ENCODE measurements at places on chromosomes 5 and 9.

DNA sequence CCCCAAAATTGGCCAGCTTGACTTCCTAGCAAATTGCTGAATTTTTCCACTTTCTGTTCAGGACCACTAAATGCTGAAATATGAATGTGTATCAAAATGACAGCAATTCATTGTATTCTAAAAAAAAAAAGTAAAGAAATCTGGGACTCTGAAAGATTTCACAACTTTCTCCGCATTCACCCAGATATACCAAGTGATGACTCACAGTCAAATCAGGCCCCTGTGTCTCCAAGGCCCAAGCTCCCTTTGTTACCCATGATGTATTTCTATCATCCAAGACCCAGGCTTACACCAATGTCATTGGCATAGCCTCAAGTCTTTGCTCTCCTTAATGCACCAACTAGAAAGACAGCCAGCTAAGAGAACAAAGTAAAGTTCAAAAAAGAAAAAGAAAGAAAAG lies 493.9 kb downstream of the NTRK2 start:
- no peak for DNase-seq

DNA sequence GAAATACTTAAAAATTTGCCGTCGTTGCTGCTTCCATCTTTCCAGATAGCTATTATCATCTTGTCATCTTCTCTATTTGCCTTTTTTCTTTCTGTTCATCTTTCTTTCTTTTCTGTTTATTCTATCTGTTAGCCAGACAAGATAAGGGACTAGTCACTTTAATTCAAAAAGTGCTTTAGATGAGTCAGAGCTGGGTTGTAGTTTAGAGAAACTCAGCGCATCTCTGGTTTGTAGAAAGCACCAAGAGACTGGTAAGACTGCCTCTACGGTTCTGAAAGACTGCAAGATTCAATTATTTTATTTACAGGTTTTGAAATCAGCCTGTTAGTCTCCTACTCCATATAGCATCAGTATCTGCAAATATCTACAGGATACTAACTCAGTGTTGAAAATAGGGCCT lies 562.8 kb upstream of the RIOK2 start:
- peak; percentile 7 for DNase-seq

GRCh38 chr9:129236441-129237145 lies 58.5 kb upstream of the IER5L start:
- DNase-seq = no peak

- no peak for DNase-seq
Observed at GRCh38 chr5:65157906-65158603, 323.7 kb downstream of the ADAMTS6 start.

DNA sequence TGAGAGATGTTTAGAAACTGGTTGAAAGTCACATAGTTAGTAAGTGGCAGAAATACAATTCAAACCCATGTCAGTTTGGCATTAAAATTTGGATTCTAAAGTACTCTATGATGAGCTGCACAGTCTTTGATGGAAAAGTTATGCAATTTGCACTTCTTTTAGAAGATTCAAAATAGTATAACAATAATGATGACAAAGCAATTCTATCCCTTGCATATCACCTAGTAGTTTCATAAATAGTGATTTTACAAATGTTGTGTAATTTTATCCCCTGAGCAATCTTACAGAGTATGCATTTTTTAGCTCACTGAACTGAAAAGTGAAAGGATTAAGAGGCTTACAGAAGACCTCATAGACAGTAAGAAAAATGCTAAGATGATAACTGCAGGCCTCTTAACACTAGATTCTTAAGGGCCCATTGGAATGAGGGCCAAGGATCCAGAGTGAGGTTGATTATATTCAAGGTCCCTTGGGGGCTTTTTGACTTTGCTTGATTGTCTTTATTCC lies 3.7 kb downstream of the C5orf46 start:
- DNase-seq = peak; percentile 28

- DNase-seq = no peak
Observed at GRCh38 chr9:15176836-15177235, 130.2 kb downstream of the TTC39B start.

- DNase-seq = no peak
Observed at GRCh38 chr9:126412905-126413304, 86.3 kb downstream of the MVB12B start.

DNA sequence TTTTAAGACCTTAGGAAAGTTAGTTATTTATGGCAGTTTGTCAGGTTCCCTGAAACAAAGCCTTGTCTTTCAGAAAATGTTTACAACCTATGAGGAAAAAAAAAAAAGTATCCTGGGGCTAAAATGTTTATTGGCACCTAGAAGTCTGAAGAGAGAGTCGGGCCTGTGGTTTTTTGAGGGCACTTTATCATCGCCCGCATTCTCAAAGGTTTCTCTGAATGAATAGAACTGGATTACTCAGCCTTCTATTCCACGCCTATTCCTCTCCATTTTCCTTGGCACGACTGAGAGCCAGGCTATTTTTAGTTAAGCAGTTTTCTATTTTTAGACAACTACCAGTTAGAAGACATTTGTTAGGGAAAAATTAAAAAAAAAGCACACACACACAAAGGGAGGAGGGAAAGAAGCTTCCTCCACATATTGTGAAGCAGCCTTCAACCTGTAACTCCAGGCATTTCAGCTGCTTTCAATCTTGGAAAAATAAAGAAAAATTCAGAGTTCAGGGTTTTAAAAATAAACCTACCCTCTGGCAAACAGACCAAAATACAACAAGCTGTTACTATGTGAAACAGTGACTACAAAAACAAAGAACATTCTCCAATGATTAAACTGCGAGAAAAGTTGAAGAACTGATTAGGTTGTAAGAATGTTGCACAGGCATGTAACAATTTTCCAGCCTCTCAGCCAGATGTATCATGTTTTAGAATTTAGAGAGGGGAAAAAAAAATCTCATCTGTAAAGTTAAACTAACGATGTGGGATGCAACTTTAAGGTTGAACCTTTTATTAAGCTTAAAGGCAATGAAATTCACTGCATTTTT lies 97.0 kb downstream of the MEF2C start:
- peak; percentile 94 for DNase-seq

- DNase-seq = no peak
Observed at GRCh38 chr9:114084282-114085073, 6.4 kb upstream of the AMBP start.

- DNase-seq = no peak
Observed at GRCh38 chr5:167065794-167066193, 1225.7 kb upstream of the WWC1 start.

DNA sequence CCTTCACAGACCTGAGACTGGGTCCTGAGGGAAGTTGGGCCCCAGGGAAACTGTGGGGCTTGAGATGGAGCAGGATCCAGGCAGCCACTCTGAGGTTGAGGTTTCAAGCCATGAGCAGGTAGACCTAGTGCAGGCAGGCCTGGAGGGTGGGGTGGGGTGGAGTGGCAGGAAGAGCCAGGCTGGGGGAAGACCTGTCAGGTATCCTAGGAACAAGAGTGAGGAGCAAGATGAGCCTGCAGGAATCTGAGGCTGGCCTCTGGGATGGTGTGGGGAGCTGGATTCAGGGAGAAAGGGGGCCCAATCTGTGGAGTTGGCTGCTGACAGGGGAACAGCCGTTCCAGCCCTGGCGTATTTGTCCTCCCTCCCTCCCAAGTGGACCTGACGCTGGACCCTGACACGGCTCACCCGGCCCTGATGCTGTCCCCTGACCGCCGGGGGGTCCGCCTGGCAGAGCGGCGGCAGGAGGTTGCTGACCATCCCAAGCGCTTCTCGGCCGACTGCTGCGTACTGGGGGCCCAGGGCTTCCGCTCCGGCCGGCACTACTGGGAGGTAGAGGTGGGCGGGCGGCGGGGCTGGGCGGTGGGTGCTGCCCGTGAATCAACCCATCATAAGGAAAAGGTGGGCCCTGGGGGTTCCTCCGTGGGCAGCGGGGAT lies 9.8 kb downstream of the RACK1 start:
- DNase-seq = no peak

DNA sequence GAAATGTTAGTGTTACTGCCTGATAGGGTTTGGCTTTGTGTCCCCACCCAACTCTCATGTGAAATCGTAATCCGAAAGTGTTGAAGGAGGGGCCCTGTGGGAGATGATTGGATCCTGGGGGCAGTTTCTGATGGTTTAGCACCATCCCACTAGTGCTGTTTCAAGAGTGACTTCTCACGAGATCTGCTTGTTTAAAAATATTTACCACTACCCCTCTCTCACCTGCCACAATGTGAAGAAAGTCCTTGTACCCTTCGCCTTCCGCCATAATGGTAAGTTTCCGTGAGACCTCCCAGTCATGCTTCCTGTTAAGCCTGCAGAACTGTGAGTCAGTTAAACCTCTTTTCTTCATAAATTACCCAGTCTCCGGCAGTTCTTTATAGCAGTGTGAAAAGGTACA lies 2.6 kb upstream of the RFX3 start:
- no peak for DNase-seq

- no peak for DNase-seq
Observed at GRCh38 chr9:26210338-26210851, 532.2 kb upstream of the TUSC1 start.

DNA sequence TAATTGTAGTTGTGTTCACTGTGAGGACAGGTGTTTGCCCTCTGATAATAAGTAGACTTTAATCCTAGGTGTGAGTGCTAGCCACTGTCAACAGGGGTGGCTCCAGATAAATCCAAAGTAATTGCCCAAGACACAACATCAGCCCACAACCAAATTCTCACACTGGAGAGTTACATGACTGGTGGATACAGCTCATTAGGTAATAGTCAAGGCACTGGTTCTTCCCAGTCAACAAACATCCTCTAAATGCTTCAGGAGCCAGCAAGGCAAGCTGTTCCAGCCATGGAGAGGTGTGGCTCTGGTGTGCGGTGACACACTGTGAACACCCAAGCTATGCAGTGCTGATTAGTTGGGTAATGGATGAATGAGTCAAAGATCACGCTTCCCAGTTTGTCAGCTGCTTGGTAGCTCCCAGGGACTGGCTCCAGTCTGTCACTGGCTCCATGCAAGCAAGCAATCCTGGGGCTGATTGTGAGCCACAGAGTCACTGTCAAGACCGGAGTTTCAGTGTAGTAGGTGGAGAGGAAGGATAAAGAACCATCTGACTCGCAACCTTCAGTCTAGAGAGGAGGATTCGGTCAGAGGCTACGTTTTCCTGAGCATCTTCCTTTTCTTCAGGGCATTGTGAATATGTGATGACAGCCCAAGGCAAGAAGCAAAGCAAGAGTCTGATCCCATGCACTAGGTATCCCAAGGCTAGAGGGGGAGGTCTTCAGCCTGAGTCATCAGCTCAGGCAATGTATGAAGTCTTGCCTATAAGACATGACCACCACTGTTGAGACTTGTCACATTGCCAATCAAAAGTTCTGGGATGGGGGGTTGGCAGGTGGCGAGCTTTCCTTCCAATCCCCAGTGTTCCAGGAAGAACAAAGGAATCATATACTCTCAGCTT lies 63.1 kb downstream of the UGCG start:
- DNase-seq = peak; percentile 84

GRCh38 chr9:33172256-33173238 lies 5.4 kb upstream of the B4GALT1 start:
- DNase-seq = peak; percentile 72

- DNase-seq = no peak
Observed at GRCh38 chr9:122814545-122814944, 13.8 kb downstream of the PDCL start.

DNA sequence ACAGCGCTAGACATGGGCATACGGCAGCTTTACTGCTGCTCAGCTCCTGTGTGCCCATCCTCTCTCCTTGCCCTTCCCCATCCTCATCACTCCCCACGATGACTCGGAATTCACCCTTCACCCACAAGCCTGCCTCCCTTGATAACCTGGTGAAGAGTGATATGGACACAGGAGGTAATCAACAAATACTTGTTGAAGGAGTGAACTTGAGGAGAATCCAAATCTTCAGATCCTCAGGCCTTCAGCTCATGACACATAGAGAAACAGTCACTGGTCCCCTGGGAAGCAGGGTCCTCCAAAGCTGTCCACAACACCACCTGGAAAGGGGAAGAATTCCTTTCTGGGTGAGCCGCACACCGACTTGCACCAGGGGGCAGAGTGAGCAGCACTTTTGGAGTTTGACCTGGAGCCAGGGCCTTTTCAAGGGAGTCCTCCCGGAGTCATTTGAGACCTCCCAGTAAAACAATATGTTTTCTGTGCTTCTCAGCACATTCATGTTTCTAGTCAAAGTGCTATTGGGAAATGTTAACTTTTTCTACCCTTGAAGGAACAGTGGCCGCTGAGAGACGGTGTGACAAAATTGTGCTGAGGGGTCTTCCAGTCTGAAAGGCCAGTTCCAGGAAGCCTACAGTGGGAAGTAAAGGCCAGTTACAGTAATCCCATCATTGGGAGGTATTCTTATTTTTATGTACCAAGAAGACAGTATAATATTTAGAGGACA lies 332.3 kb downstream of the CWC27 start:
- peak; percentile 92 for DNase-seq

DNA sequence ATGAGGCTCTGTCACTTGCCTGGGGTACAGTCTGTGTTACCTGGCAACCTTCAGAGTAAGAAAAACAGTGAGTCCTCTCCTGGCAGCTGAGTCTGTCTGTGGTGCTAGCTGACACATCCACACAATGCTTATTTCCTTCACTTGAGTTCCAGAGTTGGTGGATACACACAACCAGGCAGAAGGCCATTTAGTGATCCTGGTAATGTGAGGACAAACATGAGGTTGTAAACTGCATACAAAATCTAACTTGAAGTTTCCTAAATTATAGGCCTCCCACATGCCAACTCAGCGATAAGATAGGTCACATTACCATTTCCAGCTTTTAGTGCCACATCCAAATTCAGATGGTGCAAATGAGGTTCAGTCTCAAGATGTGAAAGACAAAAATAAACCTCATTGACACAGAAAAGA lies 125.5 kb downstream of the DCP2 start:
- no peak for DNase-seq

- no peak for DNase-seq
Observed at GRCh38 chr5:122067390-122067789, 10.7 kb downstream of the LOX start.

GRCh38 chr9:77752554-77752953 lies 104.4 kb upstream of the GNA14 start:
- DNase-seq = peak; percentile 98

- no peak for DNase-seq
Observed at GRCh38 chr5:42851481-42851880, 39.8 kb upstream of the SELENOP start.

GRCh38 chr5:74304536-74304935 lies 336.0 kb downstream of the ENC1 start:
- DNase-seq = peak; percentile 21

All from choroid plexus epithelial cell (primary cell).